ENCODE measurements at places on chromosomes 4 and X.

GRCh38 chrX:115632455-115632854, 71.5 kb downstream of the PLS3 start:
- DNase-seq = no peak

GRCh38 chr4:148261848-148262247, 180.4 kb downstream of the NR3C2 start:
- DNase-seq = no peak

DNA sequence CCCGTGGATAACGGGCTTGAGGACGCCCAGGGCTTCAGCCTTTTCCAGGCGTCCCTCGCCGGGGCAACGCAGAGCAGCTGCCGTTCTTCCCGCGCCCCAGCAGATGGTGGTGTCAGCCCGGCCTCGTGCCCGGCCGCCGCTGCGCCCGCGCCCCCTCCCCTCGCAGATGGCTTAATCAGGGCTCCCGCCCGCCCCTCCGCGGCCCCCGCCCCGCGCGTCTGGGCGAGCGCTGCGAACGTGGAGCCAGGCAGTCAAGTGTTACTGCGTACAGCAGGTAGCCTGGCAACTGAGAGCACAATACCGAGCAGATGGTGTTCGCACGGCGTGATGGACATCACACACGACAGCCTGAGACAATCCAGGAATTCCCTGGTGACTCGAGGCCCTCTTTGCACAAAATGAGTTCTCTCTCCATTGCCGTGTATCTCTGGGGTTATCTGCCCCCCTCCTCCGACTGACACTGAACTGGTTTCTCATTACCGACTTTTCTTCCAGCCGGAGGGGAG, 69.3 kb downstream of the MGST2 start:
- peak; percentile 9 for DNase-seq

GRCh38 chr4:37188100-37188499, 56.4 kb upstream of the NWD2 start:
- no peak for DNase-seq

GRCh38 chr4:84501721-84502267, 2.7 kb upstream of the NKX6-1 start:
- DNase-seq = no peak

GRCh38 chrX:3518870-3519269, 172.4 kb upstream of the MXRA5 start:
- DNase-seq = no peak

DNA sequence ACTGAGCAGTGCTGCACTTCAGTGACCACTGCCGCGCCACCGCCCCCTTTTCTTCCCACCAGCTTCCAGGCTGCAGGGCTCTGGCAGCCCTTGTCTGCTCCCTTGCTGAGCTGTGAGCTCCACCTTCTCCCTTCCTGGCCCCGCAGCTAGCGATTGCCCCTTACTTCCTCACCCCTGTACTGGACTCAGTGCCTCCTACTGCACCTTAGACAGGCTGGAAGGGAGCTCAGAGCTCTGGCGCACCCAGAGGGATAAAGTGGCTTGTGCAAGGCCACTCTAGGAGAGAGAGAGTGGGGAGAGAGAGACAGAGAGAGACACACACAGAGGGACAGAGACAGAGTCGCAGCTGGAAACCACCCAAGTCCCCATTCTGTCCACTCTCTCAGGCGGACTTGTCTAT, 6.0 kb downstream of the RASL11B start:
- no peak for DNase-seq

- no peak for DNase-seq
These were observed 1072.0 kb upstream of the INTU start for GRCh38 chr4:126560794-126561193.

- DNase-seq = no peak
These were observed 46.1 kb downstream of the SETD7 start for GRCh38 chr4:139509727-139510410.

DNA sequence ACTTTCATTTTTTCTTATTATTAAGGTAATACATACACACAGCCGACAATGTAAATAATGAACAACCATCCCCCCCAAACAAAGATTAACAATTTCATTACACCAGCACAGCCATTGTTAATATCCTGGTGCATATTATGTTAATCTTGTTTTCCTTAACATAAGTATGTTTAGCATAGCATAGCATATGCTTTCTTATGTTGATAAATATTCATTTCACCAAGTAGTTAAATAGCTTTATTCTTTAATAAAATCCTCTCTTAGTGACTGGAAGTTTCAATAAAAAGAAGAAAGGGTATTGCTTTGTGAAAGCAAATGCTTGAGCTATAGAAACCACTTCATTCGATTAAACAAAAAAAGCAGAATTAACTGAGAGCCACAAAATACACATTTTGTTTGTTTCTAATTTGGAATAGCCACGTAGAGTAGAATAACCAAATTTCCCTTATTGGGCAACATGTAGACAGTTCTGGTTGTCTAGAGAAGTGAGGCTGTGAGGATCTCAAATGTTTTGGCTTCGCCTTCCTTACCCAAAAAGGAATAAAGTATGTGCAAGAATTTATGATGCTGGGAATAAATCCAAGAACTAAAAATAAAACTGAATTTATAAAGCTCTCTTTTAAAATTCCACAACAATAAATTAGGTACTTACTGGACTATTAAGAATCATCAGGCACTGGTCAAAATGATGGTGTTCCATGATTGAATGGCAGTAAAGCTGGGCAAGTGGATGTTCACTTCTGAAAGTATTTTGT, 118.0 kb downstream of the PDE5A start:
- no peak for DNase-seq

- DNase-seq = no peak
These were observed 56.8 kb upstream of the EMCN start for GRCh38 chr4:100574607-100575006.

- DNase-seq = no peak
These were observed 57.1 kb downstream of the COMMD8 start for GRCh38 chr4:47406408-47406807.

- no peak for DNase-seq
These were observed 107.4 kb upstream of the MAMLD1 start for GRCh38 chrX:150255441-150256296.

GRCh38 chr4:55311792-55312488, 34.1 kb upstream of the SRD5A3 start:
- no peak for DNase-seq

GRCh38 chrX:716136-716535, 85.5 kb downstream of the SHOX start:
- DNase-seq = no peak

- DNase-seq = no peak
These were observed 205.3 kb downstream of the SPOCK3 start for GRCh38 chr4:167028976-167029375.

DNA sequence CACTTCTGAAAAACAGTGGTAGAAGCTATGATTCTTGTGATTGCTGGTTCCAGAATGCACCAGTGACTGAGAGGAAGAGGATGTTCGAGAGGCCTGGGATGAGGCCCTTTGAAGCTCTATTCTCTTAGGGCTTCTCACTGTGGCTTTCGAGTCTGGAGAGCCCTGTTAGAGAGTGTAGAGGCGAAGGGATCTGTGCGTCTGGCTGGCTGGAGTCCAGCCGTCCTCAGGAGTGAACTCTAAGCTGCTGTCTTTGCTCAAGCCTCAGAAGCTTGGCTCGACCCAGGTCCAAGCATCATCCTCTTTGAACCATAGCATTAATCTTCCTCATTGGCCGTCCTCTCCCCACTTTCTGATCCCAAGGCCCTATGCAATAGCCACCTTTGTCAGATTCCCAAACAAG, 51.6 kb downstream of the ELF4 start:
- no peak for DNase-seq

GRCh38 chr4:39466747-39467146, 7.9 kb downstream of the LIAS start:
- no peak for DNase-seq

- no peak for DNase-seq
These were observed 162.2 kb downstream of the DCHS2 start for GRCh38 chr4:154329268-154329868.

DNA sequence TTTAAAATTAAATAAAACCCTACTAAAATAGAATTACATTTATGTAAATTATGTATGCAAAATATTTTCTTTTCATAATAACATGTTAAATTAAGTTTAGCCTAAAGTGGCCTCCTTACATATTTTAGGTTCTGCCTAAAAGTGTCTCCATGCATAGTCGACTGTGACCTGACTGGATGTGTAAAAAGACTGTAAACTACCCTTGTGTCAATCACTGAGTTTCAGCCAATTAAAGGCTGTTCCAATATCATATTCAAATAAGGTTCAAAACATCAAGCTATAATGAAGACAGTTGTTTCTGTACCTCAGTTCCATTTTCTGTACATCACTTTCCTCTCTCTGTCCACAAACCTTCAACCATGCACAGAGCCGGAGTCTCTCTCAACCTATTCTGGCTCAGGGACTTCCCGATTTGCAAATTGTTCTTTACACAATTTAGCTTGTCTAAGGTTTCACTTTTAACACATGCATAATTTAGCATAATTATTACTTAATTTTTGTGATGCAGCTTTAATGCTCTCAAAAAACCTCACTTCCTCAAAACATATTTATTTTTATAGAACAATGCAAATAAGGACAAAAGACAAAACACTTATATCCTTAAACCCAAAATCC, 60.1 kb downstream of the SH3RF1 start:
- DNase-seq = no peak

- DNase-seq = no peak
These were observed 46.1 kb downstream of the GRK4 start for GRCh38 chr4:3009422-3009821.

- no peak for DNase-seq
These were observed 125.4 kb upstream of the ZCCHC13 start for GRCh38 chrX:74178536-74178935.

- no peak for DNase-seq
These were observed 1.5 kb downstream of the COX18 start for GRCh38 chr4:73067971-73068394.

DNA sequence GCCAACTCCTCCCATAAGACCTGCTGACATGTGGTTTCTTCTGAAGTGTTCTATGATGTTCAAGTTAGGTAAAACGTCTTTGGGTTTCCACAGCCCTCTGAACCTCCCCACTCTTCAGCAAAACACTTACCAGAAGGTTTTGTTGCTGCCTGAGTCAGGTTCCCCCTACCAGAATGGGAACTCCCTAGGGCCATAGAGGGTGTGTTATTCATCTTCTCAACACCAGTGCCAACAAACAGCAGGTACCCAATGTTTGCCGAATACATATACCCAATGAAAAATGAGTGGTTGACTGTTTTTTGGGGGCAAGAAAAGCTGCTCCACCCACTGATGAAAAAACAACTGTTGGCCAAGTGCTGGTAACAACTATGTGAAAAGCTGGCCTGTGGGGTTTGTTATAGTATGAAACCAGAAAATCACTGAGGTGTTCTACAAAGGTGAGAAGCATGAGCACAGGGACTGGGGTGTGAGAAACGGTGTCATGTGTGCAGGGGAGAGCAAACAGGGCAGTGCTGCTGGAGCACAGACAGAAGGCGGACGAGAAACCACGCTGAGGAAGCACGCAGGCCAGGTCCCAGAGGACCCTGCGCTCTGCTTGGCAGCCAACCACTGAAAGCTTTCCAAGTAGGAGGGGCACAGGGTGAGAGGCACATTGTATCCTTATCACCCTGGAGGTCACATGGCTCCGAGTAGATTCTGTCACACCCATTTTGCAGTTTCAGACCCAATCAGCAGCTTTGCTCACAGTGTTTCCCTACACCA, 28.8 kb downstream of the ATP8A1 start:
- peak; percentile 24 for DNase-seq

DNA sequence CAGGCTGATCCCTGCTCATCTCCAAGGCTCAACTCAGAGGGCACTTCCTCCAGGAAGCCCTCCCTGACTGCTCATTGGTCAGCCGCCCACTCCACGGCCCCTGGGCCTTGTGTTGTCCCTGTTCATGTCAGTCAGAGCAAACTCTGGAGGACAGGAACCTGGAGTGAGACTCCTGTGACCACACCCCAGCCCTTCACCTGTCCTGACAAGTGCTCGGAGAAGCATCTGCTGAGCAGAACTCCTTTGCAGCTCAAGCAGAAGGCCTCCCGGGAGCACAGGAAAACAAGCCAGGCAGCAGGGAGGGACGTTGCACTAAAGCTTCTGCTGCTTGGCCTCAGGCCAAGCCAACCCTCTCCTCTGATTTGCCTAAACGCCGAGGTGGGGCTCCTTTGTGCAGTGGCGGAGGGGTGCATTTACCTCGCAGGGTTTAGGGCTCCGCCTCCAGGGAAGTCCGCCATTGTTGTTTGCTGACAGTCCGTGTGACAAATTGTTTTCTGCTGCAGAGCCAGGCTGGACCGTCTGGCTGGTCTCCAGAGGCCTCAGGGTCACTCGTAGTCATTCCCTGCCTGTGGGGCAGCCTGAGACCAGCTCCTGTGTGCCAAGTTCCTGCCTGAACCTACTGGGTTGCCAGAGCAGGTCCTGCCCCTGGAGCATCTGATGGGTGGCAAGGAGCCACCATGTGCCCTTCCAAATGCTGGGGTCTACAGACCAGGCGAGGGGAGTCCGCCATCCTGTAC, 61.8 kb downstream of the C4orf50 start:
- DNase-seq = no peak

DNA sequence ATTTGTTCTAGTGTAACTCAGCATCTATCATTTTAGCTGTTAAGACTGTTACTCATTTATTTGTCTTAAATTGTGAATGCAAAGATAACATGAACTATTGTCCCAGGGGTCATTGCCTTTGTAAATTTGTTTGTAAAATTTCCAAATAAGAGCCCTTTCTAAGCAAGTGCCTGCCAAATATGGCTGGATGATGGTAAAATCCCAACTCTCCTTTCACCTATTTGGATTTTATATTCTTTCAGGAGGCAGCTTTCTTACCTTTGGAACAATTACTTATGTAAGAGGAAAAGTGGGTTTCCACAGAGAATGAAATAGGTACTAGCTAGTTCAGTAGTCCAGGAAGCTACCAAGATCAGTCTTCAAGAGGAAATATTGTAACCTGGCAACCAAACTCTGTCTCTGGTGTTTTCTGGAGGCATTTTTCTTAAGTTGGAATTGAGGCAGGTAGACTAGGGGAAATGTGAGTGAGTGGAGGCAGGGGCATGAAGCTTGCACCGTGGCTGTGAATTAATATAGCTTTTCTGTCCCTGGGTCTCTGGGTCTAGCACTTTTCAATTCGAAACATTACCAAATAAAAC, 363.0 kb upstream of the ZCCHC13 start:
- DNase-seq = no peak

DNA sequence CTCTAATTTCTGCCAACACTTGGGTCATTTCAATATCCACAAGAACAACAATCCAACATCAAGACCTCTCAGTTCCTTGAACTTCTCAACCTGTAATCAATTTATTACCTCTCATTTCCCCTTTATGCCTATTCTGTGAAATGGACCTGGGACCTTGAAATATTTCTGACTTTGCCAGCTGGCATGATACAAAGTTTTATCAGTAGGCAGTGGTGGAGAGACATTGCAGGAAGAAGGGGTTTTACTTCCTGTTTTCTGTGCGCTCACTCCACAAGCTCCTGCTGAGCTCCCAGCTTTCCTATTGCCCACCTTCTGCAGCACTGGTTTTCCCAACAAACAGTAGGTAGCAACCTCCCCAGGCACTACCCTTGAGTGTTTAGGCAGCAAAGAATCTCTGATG, 3.5 kb upstream of the ARHGEF6 start:
- DNase-seq = no peak

- peak; percentile 83 for DNase-seq
These were observed 11.4 kb downstream of the KLF3 start for GRCh38 chr4:38675146-38676121.

All from effector CD4-positive, alpha-beta T cell (primary cell).